AML-193 (cell line): ENCODE measurements at places on chromosomes 4 and X.

DNA sequence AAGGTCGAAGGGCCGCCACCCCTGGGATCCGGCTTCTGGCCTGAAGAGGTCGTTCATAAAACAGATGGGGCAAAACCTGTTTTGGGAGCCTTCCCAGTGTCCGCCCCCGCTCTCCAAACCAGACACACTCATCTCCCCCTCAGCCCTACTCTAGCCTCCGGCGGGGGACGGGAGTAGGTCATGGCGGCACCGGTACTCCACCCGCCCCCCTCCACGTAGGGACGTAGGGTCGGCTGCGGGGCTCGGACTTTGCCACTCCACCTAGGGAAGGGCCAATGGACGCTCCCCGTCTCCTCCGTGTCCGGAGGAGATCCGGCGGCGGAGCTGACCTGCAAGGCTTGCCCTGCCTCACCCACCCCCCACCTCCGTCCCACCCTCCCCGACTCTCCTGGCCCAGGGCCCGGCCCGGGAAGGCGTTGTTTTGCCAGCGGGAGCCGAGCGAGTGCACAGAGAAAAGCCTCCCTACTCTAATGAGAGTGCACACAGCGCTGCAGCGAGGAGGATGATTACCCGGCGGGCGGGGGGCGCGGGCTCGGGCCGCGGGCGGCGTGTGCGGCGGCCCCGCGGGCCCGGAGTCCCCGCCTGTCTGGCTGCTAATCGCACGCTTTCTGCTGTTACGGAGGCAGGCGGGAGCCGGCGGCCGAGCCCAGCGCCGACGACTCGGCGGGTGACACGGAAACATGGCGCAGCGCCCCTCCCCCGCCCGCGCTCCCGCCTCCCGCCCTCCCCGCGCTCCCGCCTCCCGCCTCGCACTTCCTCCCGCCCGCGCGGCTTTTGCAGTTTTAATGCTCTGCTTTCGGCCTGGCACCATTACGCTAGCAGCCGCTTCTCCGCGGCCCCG lies 8.3 kb upstream of the BCOR start:
- peak; percentile 33 for DNase-seq

DNA sequence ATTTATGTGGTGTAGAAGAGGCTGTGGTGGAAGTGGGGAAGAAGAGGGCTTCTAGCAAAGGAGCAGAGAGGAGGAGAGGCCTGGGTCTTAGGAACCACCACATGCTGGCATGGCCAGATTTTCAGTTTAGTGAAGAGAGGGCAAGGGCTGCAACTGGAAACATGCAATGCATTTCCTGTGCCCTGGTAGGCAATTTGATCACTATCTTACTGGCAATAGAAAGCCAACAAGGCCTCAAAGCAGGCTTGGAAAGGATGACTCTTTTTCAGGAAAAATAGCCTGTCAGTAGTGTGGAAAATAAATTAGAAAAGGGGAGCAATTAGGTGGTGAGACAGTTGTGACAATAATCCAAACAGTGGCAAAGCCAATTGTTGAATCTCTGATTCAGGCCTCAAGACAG lies 501.9 kb upstream of the ZFP42 start:
- no peak for DNase-seq

GRCh38 chr4:6955261-6955911 lies 45.8 kb downstream of the TBC1D14 start:
- DNase-seq, result no peak

GRCh38 chrX:66130469-66130868 lies 33.6 kb upstream of the HEPH start:
- no peak for DNase-seq

DNA sequence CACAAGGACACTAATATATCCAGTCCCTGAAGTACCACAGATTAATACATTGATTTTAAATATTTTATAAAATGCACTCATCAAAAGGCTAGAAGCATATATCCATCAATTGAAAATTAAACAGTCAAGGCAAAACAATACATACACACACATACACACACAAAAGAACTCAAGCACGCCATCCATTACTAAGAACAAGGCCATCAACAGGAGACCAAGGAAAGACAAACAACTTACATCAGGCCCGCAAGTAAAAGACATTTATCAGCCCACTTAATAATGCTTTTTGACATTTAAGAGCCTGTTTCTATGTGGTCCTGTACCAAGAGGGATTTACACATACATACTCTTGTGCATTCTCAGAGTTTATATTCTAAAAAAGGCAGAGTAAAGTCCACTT lies 50.0 kb upstream of the ZNF827 start:
- DNase-seq, result no peak

GRCh38 chr4:148287111-148287510 lies 155.1 kb downstream of the NR3C2 start:
- no peak for DNase-seq
